Gastroesophageal sphincter (tissue), 4 donors: ENCODE measurements at places on chromosomes 7 and 10.

DNA sequence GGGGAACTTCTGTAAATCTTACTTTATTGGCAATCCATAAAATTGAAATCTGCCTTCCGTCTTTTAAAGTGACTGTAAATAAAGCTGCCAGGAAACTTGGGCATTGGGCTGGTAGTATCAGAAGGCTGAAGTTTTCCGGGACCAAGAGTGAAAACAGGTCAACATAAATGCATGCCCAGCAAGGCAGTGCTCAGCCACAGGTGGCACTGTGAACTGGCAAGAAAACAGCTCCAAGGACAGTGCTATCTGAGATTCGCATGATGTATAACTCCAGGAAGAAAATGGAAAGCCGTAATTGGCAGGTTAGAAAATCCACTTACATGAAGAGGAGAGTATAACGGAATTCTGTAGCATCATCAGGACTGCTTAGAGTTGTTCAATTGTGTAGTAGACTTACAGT lies 1.9 kb upstream of the INSYN2A start:
- no peak overlapping the region for H3K4me3 ChIP-seq
- no peak overlapping the region for H3K27ac ChIP-seq
- ATAC-seq = no peak
- peaks cover 22% of the 10 kb centered on the region for H3K27me3 ChIP-seq

GRCh38 chr10:128624656-128625530 lies 498.7 kb upstream of the MKI67 start:
- no peak overlapping the region for H3K4me3 ChIP-seq
- H3K27me3 ChIP-seq = peaks cover 10% of the 10 kb centered on the region
- H3K4me1 ChIP-seq = no peaks in the 10 kb centered on the region
- ATAC-seq = no peak
- no peak overlapping the region for H3K27ac ChIP-seq
- H3K36me3 ChIP-seq = no peaks in the 10 kb centered on the region

DNA sequence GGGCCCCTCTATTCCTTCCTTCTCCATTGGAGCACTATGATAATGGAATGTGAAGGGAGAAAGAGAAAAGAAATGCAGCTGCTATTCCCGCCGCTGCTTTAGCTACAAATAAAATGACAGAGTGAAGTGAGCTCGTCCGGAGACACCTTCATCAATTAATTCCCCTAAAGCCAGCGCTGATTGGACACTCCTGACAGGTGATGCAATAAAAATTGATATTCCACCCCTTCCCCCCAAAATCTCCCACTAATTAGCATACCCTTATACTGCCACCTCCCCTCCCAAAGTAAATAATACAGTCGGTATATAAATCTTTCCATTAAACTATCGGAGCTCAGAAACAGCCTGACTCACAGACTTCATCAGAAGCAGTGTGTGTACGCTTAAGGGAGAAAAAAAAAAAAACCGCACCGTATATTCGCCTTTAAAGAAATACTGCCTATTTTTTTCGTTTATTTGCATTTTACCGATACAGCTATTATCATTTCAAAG lies 7.3 kb downstream of the SKIDA1 start:
- H3K36me3 ChIP-seq = no peaks in the 10 kb centered on the region
- ATAC-seq = no peak
- peaks cover 11% of the 10 kb centered on the region for H3K4me1 ChIP-seq
- peak overlapping the region; percentile 68 for H3K4me3 ChIP-seq

DNA sequence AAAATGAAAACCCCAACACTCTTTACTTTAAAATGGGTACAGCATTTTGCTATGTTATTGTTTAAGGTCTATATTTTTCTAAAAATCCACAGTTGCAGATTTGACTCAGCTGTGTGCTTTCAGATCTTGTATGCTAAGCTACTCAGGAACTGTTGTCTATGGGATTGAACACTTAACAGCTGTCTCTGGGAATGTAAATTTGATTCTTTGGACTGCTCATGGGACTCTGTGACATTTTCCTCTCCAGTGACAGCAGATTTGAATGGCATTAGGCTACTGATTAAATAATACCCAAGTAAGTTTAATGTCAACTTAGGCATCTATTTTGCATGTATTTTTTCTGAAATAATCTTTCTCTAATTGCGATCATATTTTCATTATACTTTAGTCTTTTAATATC lies 1.7 kb upstream of the CD36 start:
- H3K4me1 ChIP-seq = no peaks in the 10 kb centered on the region
- H3K4me3 ChIP-seq = no peak overlapping the region
- H3K27ac ChIP-seq = no peak overlapping the region
- H3K36me3 ChIP-seq = no peaks in the 10 kb centered on the region
- no peak for ATAC-seq

DNA sequence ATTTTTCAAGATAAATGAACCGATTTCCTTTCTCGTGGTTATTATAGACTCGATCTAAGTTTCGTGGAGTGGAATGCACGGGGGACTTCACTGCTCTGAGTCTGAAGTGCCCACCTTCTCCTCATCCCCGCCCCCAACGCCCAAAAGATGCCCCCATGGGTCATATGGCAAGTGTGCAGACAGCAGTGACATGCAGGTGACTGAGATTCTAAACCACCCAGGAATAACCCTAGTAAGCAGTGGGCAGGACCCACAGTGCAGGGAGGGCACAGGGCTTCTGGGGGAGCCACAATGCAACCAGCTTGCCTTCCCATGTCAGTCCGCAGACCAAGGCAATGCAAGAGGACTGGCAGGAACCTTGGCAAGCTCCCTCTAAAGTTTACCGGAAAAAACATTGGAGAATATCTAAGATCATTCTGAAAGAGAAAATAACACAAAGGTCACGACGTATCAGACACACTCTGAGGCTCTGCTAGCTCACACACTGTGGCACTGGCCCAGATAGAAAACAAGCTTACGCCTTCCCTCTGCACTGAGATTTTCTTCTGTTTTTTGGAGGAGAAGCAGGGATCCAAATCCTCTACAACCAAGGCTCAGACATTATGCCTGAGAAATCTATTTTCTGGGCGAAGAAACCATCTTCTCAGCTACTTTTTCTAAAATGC lies 239.6 kb downstream of the MAD1L1 start:
- H3K27ac ChIP-seq = no peak overlapping the region
- no peak for ATAC-seq
- H3K4me1 ChIP-seq = no peaks in the 10 kb centered on the region
- H3K36me3 ChIP-seq = peaks cover 5% of the 10 kb centered on the region

DNA sequence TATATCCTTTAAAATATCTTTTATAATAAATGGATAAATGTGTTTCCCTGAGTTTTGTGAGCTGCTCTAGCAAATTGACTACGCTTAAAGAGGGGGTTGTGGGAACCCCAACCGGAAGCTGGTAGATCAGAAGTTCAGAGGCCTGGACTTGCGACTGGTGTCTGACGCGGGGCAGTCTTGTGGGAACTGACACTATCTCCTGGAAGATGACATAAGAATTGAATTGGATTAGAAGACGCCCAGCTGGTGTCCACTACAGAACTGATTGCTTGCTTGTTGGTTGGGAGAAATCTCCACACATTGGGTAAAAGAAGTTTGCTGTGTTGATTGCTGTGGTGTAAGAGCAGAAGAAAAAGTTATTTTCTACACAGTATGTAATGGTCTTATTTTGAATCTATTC lies 51.1 kb upstream of the AHR start:
- no peak for ATAC-seq
- no peaks in the 10 kb centered on the region for H3K4me1 ChIP-seq
- H3K36me3 ChIP-seq = no peaks in the 10 kb centered on the region
- no peak overlapping the region for H3K4me3 ChIP-seq
- no peak overlapping the region for H3K27ac ChIP-seq
- H3K27me3 ChIP-seq = no peaks in the 10 kb centered on the region

- no peak overlapping the region for H3K4me3 ChIP-seq
- peak overlapping the region; percentile 27 for H3K27ac ChIP-seq
- ATAC-seq = peak; percentile 92
- peaks cover 3% of the 10 kb centered on the region for H3K4me1 ChIP-seq
Measured at GRCh38 chr10:97612386-97612785, 20.9 kb downstream of the MORN4 start.

GRCh38 chr7:917255-918117 lies 37.0 kb downstream of the ADAP1 start:
- no peaks in the 10 kb centered on the region for H3K36me3 ChIP-seq
- no peak overlapping the region for H3K4me3 ChIP-seq
- H3K4me1 ChIP-seq = no peaks in the 10 kb centered on the region
- ATAC-seq = no peak

DNA sequence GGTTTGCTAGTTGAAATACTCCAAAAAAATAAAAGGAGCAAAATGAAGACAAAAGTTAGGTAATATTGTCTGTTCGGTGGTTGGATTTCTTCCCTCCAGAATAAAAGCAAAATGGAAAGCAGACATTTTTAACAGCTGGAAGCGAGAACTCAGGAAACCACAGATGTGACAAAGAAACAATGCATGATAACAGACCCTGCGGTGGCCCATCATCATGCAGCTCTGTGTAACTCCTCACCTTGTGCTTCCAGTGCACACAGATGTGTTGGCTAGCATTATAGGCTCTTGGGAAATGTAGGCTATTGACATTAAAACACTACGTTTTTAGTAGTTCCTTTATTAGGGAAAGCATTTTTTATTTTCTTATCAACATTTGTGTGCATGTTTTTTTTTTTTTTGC lies 53.9 kb upstream of the ARL4A start:
- H3K27ac ChIP-seq = no peak overlapping the region
- no peaks in the 10 kb centered on the region for H3K4me1 ChIP-seq
- no peak overlapping the region for H3K4me3 ChIP-seq
- no peak for ATAC-seq

DNA sequence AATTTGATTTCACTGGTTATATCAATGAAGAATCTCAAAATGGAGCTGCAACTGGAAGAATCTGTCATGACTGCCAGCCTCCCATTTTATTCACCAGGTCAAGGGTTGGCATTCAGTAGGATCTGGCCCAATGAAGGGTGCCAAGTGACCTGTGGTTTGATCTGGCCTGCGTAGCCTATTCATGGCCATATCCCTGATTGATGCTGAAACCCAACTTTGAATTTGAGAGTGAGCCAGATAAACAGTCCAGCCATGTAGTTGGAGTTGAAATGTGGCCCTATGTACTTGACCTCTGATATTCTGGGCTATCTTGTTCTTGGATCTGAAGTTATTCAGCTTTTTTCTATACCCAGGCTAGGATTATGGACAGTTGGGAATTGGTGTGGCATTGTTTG lies 1.5 kb downstream of the MKLN1 start:
- peak overlapping the region; percentile 76 for H3K4me3 ChIP-seq
- no peak for ATAC-seq
- H3K4me1 ChIP-seq = peaks cover 6% of the 10 kb centered on the region
- H3K27ac ChIP-seq = peak overlapping the region; percentile 91
- no peaks in the 10 kb centered on the region for H3K27me3 ChIP-seq
